ENCODE measurements at places on chromosomes 12 and 14.

DNA sequence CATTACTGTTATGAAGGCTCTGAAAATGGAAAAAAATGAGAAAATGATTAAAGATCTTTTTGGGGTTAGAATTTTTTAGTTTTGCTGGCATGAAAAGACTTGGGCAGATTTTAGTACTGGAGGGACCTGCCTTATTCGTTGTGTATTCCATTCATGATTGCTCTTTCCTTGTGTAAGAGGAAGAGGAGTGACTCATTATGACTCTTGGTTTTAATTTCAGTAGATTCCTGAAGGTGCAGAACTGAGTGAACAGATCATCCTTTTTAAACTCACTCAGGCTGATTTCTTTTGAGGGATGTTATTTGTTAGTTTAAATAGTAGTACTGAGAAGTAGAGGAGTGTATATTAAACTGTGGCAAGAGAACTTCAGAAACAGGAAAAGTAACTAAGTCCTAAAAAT, 41.6 kb downstream of the AKAP6 start:
- DNase-seq: peak; percentile 71

DNA sequence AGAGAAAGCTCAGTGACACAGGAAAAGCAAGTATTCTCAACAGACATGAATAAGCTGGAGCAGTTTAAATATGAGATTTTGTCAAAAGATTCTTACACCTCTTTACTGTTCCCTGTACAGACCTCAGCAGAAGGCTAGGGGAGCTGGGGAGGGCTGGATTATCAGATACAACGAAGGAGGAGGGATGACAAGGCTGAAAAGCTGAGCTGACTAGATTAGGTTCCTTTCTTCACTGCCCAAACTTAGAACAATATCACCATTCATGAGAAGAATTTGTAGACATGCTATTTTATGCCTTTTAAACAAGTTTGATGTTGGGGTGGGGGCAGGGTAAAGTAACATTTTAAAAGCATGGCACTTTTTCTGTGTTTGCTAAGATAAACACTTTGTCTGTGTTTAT, 611.1 kb downstream of the AACS start:
- DNase-seq: no peak

DNA sequence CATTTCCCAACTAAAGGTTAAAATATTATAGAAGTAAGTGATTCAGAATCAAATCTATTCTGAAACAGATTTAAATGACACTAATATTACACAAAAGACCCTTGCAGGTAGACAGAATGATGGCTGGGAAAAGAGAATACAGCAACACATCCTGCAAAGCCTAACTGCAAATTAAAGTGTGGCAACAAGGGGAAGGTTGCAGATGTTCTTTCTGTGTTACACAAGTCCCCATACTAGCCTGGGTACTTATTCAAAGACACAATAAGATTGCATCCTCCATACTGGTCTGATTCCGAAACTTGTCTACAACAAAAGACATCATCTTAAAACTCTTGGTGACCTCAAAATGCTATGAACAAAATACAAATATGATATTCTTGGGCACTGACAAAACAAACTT, 50.5 kb downstream of the R3HDM2 start:
- DNase-seq: no peak

- DNase-seq: no peak
Observed at GRCh38 chr14:92628636-92629035, 115.1 kb downstream of the RIN3 start.

GRCh38 chr12:47317175-47317915, 237.6 kb upstream of the AMIGO2 start:
- DNase-seq: no peak

DNA sequence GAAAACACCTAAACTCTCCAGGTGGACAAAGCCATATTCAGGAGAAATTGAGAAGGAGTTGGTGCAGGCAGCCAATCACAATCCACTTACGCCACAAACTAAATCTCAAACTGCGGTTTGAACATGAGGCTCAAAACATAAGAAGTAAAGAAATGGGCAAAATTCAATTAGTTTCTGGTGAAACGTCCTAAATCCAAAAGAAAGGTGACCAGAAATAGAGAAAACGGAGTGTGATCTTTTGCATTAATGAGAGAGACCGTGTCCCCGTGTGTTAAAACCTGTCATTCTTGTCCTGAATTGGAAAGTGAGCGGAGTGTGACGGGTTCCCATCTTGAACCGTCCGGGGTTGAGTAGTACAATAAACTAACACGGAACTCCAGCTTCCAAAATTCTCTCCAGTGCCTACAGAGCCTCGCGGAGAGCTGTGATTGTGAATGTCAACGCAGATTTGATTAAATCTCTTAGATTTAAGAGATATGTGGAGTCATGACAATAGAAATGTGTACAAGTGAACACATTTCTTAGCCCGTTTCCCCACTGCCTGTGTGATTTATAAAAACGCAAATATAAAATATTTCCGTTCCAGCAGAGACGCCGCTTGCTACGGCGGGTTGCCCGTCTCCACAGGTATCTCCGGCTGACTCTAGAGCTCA, 595 bp upstream of the METAP2 start:
- peak; percentile 54 for DNase-seq

- no peak for DNase-seq
Observed at GRCh38 chr12:47082283-47082682, 2.5 kb upstream of the AMIGO2 start.

GRCh38 chr12:114476159-114476558, 70.2 kb upstream of the TBX5 start:
- DNase-seq: peak; percentile 48

DNA sequence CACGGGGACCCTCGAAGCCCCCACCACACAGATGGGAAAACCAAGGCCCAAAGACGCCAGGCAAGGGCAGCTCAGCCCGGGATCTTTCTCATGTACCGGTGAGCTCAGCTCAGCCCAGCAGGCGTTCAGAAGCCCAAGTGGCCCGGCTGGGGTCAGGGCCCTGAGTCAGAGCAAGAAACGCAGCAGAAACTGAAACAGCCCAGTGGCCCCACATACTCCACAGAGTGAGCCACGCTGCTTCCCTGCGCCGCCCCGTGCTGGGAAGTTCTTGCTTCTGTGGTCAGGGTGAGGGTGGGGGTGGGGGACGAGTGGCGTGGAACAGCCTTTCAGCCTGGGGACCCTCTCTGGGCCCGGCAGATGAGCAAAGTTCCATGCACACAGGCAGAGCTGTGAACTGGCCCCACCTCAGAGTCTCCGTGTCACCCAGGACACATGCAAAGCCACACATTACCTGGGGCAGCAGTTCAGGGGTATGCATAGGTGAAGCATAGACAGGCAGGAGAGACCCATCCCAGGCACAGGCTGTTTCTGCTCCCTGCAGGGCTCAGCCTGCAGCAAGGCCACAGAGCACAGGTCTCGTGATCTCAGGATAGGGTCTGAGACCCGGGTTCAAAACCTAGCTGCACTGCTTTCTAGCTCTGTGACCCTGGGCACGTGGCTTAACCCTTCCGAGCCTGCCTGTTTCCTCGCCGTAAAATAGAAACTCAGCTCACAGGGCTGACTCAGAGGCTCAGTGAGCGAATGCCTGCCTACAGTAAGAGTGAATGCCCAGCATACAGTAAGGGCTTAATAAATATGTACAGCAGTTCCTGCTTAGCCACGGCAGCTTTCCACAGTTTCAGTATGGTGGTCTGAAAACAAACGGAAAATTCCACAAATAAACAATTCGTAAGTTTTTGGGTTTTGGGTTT, 21.6 kb downstream of the NCOR2 start:
- no peak for DNase-seq

GRCh38 chr14:23399591-23399990, 8.5 kb downstream of the MYH6 start:
- DNase-seq: no peak

DNA sequence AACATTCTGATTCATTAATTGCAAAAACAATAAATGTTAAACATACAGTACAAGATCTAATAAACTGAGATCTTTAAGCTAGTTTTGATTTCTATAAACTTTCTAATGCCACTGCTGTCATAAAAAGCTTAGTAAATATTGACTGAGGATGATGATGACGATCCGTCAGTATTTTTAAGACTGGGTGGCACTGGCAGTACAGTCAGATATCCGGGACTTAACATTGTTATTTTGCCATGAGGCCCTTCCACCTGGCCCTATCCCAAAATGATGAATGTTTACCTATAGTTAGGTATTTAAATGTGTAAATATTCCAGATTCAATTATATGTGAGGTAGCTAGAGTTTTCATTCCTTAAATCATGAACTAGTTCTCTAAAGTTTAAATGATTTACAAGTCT, 158.5 kb downstream of the FOXA1 start:
- DNase-seq: no peak

DNA sequence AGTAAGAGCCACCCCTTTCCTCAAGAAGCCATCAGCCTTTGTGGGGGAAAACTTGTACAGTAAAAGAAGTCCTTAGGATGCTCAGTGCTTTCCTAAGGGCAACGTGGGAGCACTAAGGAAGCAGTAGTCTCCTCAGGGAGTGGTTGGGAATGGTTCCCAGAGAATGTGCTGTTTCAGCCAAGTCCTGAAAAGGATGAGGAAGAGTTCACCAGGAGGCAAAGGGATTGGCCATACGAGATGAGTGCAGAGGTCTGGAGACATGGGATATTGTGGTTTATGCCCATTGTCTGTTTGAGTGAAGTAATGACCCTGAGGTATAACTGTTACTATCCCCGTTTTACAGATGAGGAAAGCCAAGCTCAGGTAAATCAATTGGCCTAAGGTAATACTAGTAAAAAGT, 86.0 kb upstream of the ATF1 start:
- DNase-seq: peak; percentile 39

GRCh38 chr14:68718023-68718990, 74.6 kb downstream of the ZFP36L1 start:
- DNase-seq: no peak

GRCh38 chr14:92624764-92625163, 111.2 kb downstream of the RIN3 start:
- no peak for DNase-seq

Measured in EL (cell line).